ENCODE measurements at places on chromosomes 16 and 17.

- DNase-seq, result no peak
Measured at GRCh38 chr16:13041646-13042290, 140.4 kb downstream of the SHISA9 start.

GRCh38 chr16:68900009-68900408 lies 56.7 kb downstream of the TANGO6 start:
- DNase-seq, result no peak

DNA sequence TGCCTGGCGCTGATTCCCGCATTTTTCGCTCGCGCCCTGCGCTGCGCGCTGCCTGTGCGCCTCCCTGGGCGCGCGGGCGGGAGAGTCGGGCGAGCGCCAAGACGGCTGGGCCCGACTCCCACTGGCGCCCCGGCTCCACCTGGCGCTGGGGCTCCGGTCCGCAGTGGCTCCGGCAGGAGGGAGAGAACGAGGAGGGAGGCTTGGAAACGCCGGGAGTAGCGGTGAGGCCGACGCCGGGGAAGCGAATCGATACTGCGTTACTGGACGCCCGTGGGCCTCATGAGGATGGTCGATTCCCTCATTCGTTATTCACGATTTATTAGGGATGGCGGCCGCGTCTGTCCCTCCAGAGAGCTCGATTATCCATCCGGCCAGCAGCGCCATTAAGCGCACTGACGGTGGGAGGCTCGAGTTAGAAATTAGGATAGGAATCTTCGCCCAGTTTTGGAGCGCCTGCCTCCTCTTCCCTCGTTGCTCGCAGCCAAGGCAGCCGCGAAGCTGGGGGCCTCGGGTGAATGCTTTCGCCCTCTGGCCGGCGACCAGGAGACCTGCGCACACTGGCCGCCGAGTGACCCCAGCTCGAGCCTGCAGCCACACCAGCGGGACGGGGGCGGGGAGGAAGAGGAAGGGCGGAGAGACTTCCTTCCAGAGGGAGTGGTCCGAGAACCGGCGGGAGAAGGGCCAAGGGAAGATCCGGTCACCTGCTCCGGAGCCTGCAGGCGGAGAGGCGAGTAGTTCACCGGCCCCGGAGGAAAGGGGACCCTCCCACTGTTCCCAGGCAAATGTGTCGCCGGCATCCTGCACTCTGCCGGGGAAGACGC lies 1.3 kb upstream of the PCGF2 start:
- DNase-seq, result peak; percentile 68

DNA sequence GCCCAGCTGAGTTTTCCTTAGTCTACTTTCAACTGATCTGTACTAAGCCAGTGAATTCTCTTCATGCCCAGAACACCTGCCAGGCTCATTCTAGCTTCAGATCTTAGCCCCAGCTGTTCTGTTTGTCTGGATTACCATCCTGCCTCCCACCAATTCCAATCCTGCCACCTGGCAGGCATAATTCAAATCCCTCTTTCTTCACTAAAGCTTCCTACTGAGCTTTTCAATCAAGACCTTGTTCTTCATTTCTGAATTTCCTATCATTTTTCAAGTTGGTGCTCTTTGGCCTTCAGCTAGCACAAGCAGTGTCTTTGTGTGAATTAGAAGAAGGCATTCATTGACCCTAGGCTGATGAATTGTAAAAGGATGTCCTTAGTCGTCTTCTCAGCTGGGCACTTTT lies 357.6 kb downstream of the UTP18 start:
- no peak for DNase-seq

DNA sequence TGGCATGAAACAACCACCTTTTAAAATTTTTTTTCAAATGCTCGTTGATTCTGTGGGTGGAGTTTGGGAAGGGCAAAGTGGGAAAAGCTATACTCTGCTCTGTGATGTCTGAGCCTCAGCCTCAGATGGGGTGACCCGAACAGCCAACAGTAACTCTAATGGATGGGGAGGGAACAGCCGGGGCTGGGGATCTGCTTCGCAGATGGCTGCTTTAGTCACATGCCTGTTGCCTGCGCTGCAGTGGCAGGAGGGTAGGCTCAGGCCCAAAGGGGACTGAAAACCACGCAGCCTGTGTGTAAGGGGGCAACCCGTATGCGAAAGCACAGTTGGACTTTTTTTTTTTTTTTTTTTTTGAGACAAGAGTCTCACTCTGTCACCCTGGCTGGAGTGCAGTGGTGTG lies 14.9 kb upstream of the MAPK3 start:
- no peak for DNase-seq

DNA sequence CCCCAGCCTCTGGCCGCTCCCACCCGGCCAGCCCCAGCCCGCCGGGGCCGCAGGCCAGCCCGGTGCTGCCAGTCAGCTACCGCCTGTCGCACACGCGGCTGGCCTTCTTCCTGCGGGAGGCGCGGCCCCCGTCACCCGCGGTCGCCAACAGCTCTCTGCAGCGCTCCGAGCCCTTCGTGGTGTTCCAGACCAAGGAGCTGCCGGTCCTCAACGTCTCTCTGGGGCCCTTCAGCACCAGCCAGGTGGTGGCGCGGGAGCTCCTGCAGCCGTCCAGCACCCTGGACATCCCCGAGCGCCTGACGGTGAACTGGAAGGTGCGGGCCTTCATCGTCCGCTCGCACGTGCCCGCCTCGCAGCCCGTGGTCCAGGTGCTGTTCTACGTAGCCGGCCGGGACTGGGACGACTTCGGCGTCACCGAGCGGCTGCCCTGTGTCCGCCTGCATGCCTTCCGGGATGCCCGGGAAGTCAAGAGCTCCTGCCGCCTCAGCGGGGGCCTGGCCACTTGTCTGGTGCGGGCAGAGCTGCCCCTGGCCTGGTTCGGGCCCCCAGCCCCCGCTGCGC lies 46.8 kb downstream of the TMEM132E start:
- DNase-seq, result no peak

DNA sequence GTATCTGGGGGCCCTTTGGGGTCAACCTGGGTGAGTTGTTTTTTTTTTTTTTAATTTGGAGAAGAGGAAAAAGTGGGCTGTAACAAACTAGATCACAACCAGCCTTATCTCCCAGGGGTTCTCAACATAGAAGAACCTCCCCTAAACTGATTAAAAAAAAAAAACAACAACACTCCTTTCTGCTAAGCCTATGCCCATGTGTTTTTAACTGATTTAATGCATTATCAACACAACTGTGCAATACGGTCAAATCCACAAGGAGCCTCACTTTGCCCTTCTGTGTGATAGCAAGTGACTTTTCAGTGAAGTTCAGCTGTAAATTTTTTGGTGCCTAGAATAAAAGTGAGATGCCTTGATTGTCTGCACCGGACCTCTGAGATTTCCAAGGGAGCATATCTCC lies 646 bp downstream of the MYH11 start:
- no peak for DNase-seq

- DNase-seq, result no peak
Measured at GRCh38 chr17:152860-153420, 15.6 kb downstream of the SCGB1C2 start.

- DNase-seq, result no peak
Measured at GRCh38 chr16:84232969-84233368, 6.8 kb downstream of the KCNG4 start.

DNA sequence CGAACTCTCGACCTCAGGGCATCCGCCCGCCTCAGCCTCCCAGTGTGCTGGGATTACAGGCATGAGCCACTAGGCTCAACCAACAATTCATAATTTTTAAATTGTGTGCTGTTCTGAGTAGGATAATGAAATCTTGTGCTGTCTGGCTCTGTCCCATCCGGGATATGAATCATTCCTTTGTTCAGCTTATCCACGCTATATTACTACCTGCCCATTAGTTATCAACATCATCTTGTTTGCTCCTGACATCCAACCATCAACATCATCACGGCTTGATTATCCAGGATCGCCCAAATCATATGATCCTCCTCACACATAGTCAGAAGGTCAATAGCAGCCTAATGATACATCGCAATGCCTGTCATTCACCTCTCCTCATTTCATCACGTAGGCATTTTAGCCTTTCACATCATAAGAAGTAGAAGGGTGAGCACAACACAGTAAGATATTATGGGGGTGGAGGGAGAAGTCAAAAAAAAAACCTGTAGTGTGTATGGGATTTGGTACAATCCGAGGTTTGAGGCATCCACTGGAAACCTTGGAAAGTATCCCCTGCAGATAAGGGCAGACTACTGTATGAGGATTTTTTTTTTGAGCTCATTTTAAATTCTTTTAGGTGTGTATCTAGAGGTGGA lies 77.0 kb upstream of the SIAH1 start:
- DNase-seq, result no peak

GRCh38 chr17:42180922-42181850 lies at the start of gene KCNH4:
Gene KCNH4, minus strand, starts transcription at chr17:42181142. Its CDS starts 197 bp downstream, at chr17:42180945.
- DNase-seq, result peak; percentile 86

GRCh38 chr16:50267151-50267631 lies 840 bp downstream of the ADCY7 start:
- no peak for DNase-seq

GRCh38 chr17:49388692-49389513 lies 25.8 kb downstream of the PHB1 start:
- no peak for DNase-seq

GRCh38 chr17:60579090-60579489 lies 20.9 kb upstream of the PPM1D start:
- no peak for DNase-seq

DNA sequence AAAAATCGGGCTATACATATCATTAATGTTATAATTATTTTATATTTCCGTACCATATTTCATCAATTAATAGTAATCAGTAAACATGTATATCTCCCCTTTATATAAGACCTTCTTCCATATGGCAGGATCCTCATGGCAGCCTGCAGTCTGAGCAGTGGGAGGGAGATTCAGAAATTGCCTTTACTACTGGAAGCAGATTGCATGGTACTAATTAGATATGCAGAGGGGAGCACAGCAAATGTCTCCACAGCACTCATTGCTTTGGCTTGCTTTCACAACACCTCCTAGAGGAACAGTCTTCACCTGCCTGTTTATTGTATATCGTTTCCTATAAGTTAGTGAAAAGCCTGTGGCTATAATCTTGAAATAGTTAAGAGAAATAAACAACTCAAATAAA lies 585.8 kb upstream of the GOT2 start:
- no peak for DNase-seq

- no peak for DNase-seq
Measured at GRCh38 chr16:29927070-29927905, 1.3 kb upstream of the KCTD13 start.

DNA sequence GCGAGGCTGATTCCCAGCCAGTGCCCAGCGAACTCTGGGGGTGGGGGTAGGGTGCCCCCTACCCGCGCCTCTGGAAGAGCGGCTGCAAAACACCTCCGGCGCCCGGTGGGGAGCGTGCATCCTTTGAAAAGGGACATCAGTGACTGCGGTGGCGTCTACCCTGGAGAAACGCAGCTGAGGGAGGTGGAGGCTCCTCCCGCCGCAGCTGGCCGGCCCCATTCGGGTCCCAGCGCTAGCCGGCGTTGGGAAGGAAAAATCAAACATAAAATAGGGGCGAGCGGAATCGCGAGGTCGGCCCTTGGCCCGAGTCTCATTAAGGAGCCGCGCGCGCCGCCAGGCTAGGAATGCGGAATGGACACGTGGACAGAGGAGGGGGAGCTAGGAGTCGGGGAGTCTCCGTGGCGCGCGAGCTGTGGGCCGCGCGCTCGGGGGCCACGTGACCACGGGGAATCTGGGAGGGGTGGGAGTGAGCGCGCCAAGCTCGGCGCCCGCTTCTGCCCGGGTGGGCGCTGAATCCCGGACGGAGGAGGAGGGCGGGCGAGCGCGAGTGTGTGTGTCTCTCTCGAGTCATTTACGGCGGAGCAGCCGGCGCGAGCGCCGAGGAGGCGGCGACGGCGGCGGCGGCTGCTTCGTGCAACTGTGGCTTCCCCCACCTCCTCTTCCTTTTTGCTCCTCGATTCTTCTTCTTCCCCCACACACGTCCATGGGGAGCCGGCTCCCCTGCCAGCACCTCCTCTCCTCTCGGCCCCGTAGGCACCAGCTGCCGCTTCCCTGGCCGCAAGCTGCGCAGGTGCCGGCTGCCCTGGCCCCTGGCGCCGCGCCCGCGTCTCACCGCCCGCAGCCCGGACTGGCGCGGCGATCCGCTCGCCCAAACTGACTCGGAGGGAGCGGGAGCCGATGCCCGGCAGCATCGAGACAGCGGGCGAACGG lies at the start of gene TMEM132E:
TMEM132E (plus strand) TSS at position 566 of the 930 bp plus-strand sequence. CDS start 1,495 bp downstream, outside the sequence.
- no peak for DNase-seq

DNA sequence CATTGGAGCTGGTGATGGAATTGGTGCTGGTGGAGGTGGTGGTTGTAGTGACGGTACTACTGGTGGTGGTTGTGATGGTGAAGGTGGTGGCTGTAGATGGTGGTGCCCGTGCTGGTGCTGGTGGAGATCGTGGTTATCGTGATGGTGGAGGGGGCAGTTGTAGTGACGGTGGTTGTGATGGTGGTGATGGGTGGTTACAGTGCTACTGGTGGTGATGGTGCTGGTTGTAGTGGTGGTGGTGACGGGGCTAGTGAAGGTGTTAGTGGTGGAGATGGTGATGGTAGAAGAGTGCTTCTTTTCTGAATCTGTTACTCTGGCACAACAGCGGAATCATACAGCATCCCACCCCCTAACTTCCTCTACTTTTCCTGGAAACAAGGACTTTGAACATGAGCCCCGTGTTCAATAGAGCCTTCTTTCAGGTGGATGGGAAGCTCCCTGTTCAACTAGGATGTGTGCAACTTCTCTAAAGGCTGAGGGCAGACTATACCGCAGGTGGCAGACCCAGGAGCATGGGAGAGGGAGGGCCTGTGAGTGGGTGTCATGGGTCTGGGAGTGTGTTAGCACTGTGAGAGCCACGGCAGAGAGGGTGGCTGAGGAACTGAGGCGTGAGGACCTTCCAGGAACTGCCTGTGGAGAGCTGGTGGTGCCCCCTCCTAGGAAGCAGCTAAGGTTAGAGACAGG lies 8.2 kb downstream of the TBX21 start:
- DNase-seq, result no peak

DNA sequence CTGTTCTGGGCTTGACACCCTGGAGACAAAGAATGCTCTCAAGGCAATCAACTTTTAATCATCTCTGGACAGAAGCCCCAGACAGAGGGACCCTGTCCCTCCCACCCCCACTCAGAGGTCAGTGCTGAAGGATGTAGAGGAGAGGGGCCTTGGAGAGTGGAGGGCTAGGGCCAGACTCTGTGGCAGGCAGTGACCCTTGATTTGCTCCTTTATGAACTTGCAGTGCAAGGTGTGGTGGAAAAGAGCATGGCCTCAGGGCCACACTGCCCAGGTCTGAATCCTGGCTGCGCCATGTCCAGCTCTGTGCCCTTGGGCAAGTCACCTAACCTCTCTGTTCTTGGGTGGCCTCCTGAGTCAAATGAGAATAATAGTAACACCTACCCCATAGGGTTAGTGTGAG lies 134.3 kb downstream of the TMEM132E start:
- DNase-seq, result peak; percentile 26

- DNase-seq, result no peak
Measured at GRCh38 chr17:44304651-44305050, 3.8 kb upstream of the RUNDC3A start.

DNA sequence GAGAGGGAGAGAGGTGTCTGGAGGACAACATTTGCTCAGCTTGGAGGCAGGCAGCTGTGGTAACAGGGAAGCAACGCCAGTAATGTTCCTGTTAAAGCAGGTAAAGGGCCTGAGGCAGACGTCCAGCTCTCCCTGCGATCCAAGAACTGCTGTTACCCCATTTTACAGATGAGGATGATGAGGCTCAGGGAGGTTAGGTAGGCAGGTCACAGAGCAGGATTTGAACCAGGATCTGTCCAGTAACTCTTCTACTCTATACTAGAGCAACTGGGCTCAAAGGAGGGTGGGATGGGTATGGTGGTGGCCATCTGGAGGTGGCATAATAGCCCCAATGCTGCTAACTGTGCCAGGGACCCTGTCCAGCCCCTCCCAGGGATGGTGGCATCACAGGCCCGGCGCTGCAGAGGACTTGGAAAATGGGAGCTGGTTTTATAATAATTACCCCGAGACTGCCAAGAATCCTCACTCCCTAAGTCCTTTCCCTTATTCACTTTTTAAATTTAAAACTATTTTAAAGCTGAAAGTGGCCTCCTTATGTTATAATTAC lies 12.0 kb downstream of the CA7 start:
- no peak for DNase-seq

- no peak for DNase-seq
Measured at GRCh38 chr16:75927810-75928209, 201.5 kb upstream of the CPHXL start.

All from liver (tissue), 10 donors.